Neural crest cell (in vitro differentiated cells): ENCODE measurements at places on chromosomes 12 and 14. TPM values are rescaled to one million over a fixed set of nuclear protein-coding genes. Genes with fewer than 3 reads are reported as not detected.

GRCh38 chr14:105166571-105167302, 1.8 kb downstream of the JAG2 start:
- no peak for DNase-seq

DNA sequence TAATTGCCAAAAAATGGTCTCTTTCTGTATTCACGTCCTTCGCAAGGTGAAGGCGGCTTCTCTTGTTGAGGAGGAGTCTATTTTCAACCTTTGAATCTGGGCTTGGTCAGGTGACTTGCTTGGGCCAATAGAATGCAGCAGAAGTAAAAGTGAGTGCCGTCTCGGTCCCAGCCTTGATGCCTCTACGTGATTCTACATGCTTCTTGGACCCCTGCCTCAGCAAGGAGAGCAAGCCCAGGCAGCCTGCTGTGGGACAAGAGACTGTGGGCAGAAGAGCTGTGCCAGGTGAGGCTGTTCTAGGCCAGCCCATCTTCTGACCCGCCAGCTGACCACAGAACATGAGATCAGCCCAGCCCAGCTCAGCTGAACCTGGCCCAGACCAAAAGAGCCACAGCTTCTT, 39.1 kb upstream of the CCDC63 start:
- no peak for DNase-seq

GRCh38 chr12:88377973-88378372, 202.3 kb downstream of the KITLG start:
- no peak for DNase-seq

DNA sequence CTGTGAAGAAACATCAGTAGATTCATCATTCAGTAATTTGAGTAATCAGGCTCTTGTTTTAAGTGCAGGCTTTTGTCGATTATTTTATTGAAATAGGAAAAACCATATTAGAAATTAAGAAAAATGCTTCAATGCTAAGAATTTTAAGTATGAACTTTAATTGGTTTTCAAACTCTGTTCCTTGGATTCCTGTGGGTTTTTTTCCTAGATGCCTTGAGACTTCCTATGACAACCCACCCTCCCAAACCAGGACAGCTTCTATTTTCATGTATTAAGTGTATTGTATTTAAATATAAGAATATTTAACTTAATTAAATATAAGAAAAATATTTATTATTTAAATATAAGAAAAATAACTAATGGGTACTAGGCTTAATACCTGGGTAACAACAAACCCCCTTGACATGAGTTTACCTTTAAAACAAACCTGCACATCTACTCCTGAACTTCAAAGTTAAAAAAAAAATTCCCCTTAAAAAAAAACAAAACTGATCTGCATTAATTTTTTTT, 3.0 kb downstream of the ARHGAP5 start:
- no peak for DNase-seq

GRCh38 chr12:26177283-26177682, 18.1 kb upstream of the SSPN start:
- no peak for DNase-seq

GRCh38 chr12:25276199-25276937, 25.6 kb upstream of the KRAS start:
- no peak for DNase-seq

DNA sequence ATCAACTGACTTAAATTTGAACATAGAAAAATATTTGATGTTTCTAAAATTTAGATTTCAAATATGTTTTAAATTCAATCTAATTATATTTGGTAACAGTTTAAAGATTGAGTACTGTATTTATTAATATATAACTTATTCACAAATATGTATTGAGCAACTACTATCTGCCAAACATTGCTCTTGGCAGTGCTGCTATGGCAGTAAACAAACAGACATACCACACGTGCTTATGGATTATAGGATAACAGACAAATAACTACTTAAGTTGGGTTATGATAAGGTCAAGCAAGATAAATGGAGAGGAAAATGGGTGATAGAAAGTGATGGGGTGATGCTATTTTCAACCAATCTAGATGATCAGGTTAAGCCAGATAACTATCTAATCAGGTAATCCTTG, 538.1 kb downstream of the C12orf50 start:
- DNase-seq = no peak

GRCh38 chr14:75404847-75405246, 23.0 kb upstream of the JDP2 start:
- no peak for DNase-seq

GRCh38 chr14:24425704-24426103, 3.8 kb downstream of the CBLN3 start:
- no peak for DNase-seq

PTPRO gene
- total RNA-seq = 3.1 and 3.6 TPM in 2 replicates
